ENCODE measurements at places on chromosomes 5 and 9.

DNA sequence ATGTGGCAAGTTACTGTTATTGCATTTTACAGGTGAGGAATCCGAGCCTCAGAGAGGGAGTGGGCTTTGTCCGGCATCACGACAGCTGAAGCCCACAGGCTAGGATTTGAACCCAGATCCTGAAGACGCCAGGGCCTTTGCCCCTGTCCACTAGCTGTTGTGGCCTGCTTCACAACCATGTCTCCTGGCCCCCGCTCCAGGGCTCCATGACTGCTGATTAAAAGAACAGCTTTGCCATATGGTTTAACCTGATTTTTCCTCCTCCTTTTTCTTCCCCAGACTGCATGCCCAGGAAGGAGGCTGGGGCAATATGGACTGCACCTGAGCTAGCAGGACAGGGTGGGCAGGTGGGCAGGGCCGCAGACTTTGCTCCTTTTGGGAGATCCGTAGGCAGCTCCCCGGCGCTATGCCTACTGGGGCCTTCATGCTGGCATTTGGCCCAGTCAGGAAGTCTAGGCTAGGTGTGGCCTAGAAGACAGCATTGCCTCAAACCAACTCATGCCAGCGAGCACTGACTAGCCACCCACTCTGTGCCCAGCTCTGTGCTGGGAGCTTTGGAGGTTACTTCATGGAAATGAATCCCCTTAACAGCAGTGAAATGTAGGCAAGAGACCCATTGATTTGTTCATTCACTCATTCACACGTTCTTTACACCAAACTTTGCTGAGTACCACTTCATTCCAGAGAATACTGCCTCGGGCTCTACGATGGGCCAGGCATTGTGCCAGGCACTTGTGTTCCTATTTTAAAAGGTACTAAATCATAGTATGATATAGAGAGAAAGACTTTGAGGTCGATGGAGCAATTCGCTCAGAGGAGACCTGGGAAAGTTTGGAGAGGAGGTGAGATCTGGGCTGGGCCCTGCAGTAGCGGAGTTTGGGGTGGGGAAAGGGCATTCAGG is 94.3 kb upstream of the CPEB4 start:
- DNase-seq: no peak

- no peak for DNase-seq
Measured at GRCh38 chr5:94745786-94746730, 127.6 kb downstream of the SLF1 start.

GRCh38 chr5:146944019-146944418 is 65.5 kb upstream of the PPP2R2B start:
- no peak for DNase-seq

DNA sequence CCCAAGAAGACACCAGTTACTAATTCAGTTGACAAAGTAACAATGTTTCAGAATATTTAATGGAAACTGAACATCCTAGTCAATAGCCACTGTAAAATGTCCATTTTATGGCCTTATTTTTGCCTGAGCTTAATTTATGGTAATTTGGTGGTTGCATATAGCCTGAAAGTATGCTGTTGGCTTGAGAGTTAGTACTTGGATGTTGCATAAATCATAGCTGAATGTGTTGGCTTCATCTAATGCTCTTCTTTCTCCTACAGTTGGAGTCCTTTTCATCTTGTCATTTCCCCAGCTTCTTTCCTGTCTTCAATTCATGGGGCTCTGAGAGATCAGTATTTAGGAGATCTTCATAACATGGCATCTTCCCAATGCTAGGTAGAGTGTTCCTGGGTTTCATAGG is 164.6 kb downstream of the MAT2B start:
- no peak for DNase-seq

DNA sequence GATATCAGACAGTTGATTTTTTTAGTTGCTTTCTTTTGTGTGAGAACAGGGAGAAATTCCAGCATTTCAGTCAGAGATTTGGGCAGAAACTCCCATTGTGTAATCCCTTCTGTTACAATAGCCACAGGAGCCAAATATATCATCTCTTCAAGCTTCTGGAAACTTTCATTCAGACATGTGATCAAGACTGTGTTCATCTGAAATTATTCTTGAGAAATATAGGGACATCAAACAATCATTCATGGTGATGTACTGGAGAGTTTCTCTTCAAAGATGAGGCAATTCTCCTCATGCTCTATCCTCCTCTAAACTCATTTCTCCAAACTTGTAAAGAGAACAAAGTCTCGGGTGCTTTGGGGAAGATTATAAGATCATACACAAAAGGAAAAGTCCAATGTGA is 35.2 kb upstream of the CSNK1G3 start:
- no peak for DNase-seq

- no peak for DNase-seq
Measured at GRCh38 chr9:27945386-27945785, 372.1 kb upstream of the C9orf72 start.

DNA sequence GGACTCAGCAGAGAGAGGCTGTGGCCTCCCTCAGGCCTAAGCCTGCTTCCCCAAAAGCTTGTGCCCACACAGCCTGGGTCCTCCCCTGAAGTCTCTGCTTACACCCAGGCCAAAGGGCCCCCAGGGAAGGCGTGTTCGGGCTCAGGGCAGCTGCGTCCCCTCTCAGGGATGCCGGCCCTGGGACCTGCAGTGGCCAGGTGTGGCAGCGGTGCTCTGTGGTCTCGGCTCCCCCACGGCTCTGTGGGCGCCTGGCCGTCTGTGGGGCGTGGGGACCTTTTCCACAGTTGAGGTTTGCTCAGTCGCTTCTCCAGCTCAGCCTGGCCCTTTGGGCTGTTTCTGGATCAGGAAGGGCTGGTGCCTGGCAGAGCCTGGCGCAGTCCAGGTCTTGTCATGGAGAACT is 75.9 kb downstream of the RXRA start:
- no peak for DNase-seq

DNA sequence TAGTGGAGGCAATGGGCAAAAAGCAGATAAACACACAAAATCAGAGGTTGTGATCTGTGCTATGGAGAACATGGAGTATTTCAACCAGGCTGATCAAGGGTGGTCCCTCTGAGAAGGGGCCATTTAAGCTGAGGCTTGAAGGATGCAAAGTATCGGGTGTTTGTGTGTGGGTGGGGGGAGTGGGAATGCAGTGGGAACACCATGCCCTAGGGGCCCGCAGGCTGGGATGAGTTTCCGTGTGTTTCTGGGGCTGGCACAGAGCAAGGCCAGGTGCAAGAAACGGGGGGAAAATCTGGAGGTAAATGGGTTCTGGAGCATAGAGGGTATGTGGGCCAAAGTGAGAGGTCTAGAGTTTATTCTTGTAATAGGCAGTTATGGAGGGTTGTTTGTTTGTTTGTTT is 13.8 kb upstream of the LARP1 start:
- no peak for DNase-seq

DNA sequence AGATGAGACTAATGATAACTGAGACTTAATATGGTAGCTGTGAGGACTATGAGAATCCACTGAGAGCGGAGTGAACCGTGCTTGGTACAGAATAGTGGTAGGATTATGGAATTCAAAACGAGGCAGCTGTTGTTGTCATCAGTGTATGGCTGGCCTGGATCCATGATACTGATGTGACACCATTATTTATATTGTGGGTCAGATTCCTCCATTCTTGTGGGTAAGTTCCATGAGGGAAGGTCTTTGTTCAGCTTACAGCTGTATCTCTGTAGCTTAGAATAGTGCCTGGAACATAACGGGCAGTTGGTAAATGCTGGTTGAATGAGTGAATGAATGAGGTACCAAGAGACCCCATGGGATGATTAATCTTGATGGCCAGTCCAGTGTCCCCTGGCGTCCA is 61.8 kb downstream of the ACER2 start:
- no peak for DNase-seq

DNA sequence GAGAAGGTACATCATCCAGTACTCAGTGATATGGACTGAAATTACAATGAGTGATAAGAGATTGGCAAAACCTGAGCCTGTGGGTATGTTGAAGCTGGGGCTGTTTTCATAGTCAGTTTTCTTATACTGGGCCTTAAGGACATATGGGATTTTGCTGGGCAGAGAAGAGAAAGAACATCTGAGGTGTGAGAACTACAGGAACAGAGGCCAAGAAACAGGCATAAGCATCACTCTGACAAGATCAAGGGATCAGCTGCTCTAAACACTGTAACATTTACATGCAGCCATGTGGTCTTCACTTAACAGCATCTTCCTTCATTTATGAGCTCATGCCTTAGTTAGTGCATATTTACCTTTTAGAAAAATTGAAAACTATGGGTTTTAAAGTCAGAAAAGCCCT is 220.0 kb downstream of the TRIM36 start:
- no peak for DNase-seq

DNA sequence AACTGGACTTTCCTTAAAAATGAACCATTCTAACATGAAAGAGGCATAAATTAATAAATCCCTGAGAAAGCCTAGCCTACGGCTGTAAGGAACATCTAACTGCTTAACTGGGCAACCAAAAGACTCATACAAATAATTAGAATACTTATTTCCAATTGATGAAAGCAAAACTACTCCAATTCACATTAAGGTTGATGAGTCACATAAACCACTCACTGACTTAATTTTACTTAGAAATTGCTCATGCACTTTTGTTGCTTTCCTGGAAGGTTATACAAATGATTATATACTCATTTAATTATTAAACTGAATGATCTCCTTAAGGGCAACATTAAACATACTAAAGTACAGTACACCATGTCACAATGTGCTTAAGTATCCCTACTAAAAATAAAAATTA is 101.9 kb downstream of the NFIB start:
- no peak for DNase-seq

DNA sequence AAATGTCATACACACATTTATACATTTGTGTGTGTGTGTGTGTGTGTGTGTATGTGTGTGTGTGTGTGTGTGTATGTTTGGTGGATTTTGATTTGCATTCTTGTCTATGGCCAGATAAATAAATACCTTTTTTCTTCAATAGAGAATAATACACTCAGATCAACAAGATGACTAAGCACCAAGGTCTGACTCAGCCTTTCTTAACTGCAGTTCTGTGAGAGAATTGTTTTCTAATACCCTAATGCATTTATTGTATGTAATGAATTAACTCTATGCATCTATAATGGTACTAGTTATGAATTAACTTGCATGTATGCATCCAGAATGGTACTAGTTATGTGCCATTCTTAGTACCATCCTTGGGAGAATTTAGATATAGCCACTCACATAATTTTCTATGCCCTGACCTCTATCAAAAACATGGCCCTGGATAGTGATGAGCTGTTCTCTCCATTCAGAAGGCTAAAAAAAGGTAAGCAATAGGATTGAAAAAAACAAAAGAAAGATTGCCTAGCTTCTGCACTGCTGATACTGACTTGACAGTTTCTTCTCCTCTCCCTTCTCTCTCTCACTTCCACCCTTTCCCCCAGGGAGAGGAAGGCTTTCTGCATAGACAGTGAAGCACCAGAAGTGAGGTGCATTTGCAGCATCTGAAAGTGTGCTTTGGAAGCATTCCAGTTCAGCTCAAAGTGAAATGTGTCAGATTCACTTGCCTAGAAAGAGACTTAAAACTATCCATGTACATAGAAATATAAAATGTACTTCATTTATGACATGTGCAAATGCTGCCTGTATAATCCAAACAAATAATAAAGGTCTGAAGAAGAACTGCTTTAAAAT is 55.1 kb upstream of the CCDC112 start:
- no peak for DNase-seq

DNA sequence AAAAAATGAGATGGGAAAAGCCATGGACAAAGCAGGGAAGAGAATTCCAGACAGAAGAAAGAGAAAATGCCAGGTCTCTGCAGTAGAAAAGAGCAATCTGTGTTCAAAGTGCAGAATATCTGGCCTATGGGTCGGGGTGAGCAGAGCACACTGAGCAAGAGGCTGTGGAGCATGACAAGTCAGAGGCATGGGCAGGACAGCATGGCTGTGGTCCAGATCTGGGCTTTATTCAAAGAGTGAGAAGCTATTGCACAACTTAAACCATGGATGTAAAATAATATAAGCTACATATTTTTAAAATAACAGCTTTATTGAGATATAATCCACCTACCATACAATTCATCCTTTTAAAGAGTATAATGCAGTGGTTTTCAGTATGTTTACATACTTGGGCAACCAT is 133.1 kb upstream of the SPDL1 start:
- no peak for DNase-seq

- DNase-seq: no peak
Measured at GRCh38 chr9:73006986-73007385, 54.1 kb upstream of the ALDH1A1 start.

DNA sequence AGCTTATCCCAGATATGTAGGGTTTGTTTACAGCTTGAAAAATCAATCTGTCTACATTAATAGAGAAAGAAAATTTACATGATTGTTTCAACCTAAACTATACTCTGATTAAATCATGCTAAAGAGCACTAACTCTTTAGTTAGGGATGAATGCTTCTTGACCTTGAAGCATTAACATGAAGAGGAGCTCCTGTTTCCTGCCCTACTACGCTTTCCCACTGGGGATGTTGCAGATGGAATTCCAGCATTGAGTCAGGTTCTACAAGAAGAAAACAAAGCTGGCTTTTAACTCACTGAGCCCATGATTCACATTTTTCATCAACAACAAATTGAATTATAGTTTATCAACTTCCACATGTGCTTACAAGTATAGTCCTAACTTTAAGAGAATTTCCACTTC is 471.3 kb downstream of the TMEM232 start:
- DNase-seq: no peak

DNA sequence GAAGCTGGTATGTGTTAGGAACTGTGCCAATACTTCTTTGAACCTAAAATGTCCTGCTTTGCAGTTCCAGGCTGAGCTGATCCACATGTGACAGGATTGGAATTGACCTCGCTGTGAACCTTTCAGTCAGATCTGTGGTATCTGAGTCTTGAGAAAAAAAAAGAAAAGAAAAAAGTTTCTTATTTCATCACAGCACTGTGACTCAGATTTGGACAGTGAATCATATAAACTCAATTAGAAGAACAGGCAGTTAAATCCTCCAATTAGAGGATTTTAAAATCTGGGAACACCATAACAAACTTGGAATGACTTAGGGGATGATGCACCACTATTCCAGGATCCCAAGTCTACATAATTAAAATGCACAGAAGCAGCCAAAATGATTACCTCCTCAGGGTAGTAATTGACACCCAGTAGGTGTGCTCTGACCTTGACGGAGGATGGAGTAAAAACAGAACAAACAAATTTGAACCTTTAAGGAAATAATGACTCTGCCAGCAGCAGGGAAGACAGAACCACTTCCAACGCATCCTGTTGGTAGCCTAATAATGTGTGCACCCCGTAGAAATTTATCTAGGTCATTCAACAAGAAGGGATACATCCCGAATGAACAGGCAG is 57.8 kb upstream of the RAI14 start:
- no peak for DNase-seq

- DNase-seq: no peak
Measured at GRCh38 chr5:56166671-56167385, 66.3 kb downstream of the ANKRD55 start.

DNA sequence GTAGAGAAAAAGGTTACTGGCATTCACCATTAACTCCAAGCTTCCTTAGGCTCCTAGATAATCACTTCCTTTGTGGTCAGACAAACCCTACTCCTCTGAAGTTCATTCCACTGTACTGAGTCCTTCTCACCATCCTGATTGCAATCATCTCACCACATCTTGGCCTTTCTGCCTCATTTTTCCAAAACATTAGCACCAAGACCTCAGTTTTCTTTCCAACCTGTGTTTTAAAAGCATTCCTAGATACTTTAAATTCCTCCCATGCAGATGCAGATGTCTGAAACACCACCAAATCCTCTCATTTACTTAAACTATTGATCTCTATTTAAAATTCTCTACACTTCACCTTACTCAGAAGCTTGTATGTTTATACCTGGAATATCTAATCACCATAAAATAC is 961.3 kb upstream of the CTNND2 start:
- DNase-seq: no peak
